ENCODE measurements at places on chromosomes 2 and 18.

- no peak for DNase-seq
Observed at GRCh38 chr2:27920148-27920885, 29.8 kb downstream of the BABAM2 start.

DNA sequence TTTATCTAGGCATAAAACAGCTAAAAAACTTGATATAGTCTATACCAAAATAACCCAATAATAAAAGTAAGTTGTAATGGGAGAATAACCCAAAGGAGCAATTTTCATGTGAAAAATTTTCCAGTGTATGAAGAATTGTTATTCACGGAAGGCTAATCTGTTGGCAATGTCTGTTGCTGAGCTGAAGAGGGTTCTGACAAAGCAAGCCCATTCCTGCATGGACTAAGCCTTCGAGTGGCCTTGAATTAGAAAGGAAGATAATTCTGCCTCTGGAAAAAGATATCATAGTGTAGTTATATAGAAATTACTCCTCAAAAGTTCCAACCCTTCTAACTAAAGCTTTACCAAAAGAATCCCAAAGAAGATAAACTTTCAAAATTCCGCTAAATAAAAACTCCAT is 101.5 kb downstream of the MAP2 start:
- no peak for DNase-seq

DNA sequence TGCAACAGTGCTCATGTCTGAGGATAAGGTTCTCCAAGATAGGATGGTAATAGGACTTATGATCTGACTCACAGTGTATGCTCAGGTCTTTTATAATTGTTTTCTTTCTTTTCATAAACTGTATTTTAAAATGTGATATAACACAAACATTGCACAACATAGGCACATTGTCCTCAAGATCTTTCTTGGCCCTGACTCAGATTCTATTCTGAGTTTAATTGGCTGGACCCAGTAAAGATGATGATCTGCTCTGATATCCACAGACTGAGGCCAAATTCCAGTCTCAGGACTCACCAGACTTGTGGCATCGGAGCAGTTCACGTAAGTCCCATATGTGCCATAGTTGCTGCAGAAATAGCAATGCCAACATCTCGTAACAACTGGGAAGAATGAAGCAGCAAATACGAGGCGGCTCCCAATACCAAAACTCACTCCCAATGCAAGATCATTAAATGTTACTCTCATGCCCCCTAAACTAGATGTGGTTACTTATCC is 448.9 kb upstream of the SLC14A2 start:
- DNase-seq, result no peak

DNA sequence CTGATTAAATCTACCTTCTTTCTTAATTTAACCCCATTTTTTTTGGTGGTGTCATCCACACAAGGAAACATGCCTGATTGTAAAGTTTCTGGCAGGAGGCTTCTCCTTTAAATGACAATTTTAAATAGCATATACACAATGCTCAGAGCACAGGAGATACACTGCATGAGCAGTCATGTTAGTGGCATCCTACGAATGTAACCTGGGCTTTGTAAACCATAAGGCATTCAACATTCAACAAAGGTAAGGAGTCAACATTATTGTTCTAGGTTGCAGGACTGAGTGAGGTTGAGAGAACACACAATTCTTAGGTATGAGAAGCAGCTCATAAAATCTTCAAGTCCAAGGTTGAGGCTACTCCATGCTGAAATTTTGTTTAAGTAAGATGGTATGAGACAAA is 266.6 kb upstream of the SIX2 start:
- no peak for DNase-seq

GRCh38 chr18:40832362-40832761 is 1122.7 kb upstream of the PIK3C3 start:
- no peak for DNase-seq

GRCh38 chr18:60209042-60209441 is 163.5 kb downstream of the MC4R start:
- DNase-seq, result no peak

GRCh38 chr2:164511738-164512137 is 109.5 kb downstream of the GRB14 start:
- DNase-seq, result no peak

DNA sequence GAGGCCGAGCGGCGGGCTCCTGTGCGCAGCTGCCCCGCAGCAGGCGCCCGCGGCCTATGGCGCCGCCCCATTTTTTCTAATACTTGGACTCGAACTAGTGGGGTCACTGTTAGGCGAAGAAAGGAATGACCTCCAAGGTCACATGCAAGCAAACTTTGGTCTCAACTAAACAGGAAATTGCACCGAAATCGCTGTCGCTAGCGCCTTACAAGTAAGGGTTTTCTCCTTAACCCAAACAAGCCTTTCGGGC is 339 bp downstream of the ACAA2 start:
- DNase-seq, result peak; percentile 71

- DNase-seq, result no peak
Observed at GRCh38 chr2:47037678-47038077, 117.4 kb downstream of the STPG4 start.

DNA sequence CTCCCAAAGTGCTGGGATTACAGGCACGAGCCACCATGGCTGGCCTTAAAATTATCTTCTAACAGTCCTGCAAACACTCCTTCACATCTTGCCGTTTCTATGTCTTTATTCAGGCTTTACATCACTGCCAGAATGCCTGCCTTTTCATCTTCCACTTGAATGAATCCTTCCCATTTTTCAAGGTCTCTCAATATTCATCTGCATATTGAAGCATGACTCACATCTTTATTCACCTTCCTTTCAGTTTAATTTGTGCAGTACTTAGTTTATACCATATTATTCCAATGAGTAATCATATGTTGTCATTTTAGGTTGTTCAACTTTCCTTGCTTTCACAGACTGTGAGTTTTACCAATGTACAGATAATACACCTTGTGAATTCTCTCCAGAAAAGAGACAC is 510.1 kb upstream of the PIK3C3 start:
- DNase-seq, result no peak

GRCh38 chr2:67616749-67617148 is 219.6 kb downstream of the ETAA1 start:
- DNase-seq, result peak; percentile 61

Data from sigmoid colon (tissue), 7 donors.